Activated effector memory CD4-positive, alpha-beta T cell treated with Interleukin-2 at 50 U/mL for 16 hours (primary cell): ENCODE measurements at places on chromosomes 6 and 20.

DNA sequence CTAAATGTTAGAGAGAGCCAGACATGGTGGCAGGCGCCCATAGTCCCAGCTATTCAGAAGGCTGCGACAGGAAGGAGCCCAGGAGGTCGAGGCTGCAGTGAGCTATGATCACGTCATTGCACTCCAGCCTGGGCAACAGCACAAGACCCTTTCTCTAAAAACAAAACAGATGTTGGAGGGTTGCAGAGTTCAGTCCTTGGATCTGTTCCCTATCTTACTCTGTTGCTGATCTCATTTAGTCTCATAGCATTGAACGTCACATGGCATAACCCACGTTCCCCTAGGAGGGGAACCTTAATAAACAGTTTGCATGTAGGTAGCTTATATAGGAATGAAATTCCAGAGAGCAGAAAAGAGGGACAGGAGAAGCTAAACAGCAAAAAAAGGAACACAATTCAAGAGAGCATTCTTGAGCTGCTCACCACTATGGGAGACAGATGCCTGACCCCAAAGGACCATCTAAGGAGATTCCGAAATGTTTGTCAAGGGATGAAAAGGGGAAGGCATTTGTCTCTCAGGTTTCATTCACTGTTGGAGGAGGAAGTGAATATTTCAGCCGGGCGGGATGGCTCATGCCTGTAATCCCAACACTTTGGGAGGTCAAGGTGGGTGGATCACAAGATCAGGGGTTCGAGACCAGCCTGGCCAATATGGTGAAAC, 54.6 kb upstream of the PIM1 start:
- no peak for DNase-seq

- no peak for DNase-seq
Measured at GRCh38 chr6:25136854-25137253, 142.3 kb upstream of the CARMIL1 start.

GRCh38 chr6:36126121-36126520, 4.2 kb upstream of the MAPK13 start:
- no peak for DNase-seq

DNA sequence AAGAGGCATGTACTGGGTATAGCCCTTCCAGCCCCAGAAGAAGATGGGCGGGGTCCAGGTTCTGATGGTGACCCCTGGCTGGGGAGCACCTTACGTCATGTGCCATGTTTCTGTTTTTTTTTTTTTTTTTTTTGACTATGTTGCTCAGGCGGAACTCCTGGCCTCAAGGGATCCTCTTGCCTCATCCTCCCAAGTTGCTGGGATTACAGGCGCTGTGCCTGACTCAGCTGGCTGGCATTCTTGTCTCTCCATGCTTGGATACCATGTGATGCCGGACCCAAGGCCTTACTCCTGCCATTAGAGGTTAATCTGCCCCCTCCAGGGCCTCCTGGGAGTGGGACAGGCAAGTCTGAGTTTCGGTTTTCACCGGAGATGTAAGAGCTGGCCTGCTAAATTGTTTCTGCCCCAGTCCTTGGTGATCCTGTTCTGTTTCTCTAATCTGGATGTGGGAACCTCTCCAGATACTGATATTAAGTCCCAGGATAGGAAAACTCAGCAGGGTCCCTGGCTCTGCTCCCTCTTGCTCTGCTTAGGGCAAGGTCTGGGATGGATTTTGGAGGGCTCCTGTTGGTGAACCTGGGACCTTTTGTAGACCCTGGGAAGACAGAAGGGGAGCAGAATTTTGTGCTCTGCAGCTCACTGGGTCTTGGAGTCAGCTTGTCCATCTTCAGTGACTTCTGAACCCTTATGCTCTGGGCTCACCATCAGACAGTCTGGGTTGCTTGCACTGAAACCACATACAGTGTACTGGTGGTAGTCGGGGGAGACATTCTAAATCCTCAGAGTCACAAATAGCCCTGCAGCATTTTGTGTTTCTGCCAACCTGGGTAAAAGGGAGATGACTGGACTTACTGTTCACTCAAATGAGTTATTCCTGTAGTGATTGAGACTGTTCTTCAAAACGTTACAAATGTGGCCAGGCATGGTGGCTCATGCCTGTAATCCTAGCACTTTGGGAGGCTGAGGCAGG, 45.1 kb downstream of the PTK7 start:
- DNase-seq = no peak

DNA sequence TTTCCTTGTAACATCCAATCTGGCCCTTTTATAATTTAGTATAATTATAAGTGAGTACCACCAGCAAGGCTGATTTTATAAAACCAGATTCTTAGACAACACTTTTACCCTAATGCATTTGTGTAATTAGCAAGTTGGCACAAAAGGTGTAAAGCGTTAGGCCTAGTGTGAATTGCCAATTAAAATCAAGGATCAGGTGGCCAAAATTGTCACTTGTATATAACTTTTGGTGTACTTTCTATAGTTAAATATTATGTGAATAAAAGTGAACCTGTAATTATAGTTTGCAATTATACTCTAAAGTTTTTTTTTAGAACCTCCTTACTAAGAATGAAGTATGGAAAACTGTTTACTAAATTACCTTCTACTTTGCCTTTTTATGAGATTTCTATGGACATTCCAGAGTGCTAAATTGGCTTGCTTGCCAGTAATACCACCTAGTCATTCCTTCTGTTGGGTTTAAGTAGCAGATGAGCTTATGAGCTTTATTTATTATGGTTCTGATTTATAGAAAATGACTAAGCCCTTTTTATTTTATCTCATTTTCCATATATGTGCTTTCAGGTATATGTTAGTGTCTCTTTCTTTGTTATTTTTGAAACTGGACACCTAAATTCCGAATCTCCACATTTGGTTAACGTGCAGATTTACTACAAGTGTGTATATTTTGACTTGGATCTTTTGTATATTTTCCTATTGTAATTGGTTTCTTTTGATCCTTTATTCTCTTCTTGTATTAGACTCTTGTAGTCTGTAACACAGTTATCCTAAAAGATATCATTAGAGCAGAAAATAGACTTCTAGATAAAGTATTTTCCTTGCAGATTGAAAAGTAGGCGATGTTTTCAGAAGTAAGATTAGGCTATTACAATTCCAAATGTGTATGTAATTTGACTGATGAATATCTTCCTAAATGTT, 3.9 kb downstream of the STXBP5 start:
- DNase-seq = no peak

DNA sequence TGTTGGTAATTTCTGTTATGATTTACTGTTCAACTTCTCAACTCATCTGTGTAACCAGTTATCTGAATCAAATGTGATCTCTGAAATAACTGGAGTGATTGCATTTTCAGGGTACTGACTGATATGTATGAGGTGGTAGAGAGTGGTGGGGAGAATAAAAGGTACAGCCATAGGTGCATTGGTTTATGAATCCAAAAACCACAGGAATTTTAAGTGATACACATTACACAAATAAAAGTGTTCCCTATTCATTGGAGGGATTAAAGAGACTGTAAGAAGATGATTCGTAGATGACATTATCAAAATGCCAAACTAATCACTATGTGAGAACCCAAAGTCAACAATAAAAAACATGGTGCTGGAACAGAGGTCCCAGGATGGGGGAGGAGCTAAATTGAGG, 158.7 kb upstream of the RSPO3 start:
- no peak for DNase-seq

DNA sequence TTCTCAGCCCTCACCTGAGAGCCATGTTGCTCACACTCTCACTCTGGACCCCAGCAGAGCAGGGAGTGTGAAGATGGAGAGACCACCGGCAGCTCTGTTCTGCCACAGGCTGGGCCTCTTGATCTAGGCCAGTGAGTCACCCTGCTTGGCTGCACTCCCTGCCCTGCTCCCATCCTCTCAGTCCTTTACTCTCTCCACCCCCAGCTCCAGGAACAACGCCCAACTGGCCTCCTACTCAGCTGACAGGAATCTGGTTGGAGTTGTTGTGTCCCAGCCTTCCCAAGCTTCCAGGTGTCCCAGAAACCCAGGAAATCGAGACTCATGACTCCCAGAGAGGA, at the start of gene PSORS1C1:
TSS of gene PSORS1C1 (plus strand) at position 260 of the 338 bp plus-strand sequence. CDS start 14,833 bp downstream, outside the sequence.
- DNase-seq = no peak

- DNase-seq = no peak
Measured at GRCh38 chr6:170155464-170156196, 135.2 kb downstream of the DLL1 start.

DNA sequence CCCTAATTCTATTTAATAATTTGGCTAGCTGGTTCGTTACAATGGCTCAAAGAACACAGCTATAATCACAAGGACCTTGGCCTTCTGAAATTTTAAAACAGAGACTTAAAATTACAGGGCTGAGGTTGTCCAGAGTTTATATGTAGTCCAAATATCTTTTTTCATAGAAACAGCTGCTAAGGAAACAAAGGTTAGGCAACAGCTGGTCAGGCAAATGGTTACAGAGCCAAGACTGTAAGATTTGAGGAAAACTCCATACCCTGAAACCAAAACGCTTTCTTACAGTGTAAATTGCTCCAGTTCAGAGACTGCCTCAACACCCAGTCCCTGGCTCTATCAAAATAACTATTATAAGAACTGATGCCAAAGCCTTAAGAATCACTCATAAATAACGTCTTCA, 9.7 kb upstream of the ARHGAP18 start:
- DNase-seq = no peak

- no peak for DNase-seq
Measured at GRCh38 chr20:57498425-57499400, 26.2 kb downstream of the CTCFL start.
